ENCODE measurements at places on chromosomes 6 and 20. TPM values are rescaled to one million over a fixed set of nuclear protein-coding genes. Genes with fewer than 3 reads are reported as not detected.

GRM1 gene
- polyA plus RNA-seq = 0.35 TPM

SLC26A8 gene
- not detected for polyA plus RNA-seq

BTBD3 gene
- polyA plus RNA-seq = 19.4 TPM

MOG gene
- 2.9 TPM for polyA plus RNA-seq

KCNB1 gene
- 0.10 TPM for polyA plus RNA-seq

- no peaks in the 10 kb centered on the region for H3K27me3 ChIP-seq
- no peak for DNase-seq
- H3K36me3 ChIP-seq = no peaks in the 10 kb centered on the region
Measured at GRCh38 chr20:38246357-38247165, 14.0 kb downstream of the KIAA1755 start.

- H3K27ac ChIP-seq = no peak overlapping the region
- no peak for DNase-seq
- no peaks in the 10 kb centered on the region for H3K27me3 ChIP-seq
- no peak overlapping the region for H3K4me3 ChIP-seq
- no peaks in the 10 kb centered on the region for H3K4me1 ChIP-seq
- H3K36me3 ChIP-seq = no peaks in the 10 kb centered on the region
Measured at GRCh38 chr20:47727909-47728361, 57.3 kb downstream of the SULF2 start.

- no peak for DNase-seq
- no peaks in the 10 kb centered on the region for H3K4me1 ChIP-seq
- no peaks in the 10 kb centered on the region for H3K36me3 ChIP-seq
- no peaks in the 10 kb centered on the region for H3K27me3 ChIP-seq
Measured at GRCh38 chr20:33704197-33704924, 15.7 kb downstream of the PXMP4 start.
